Right lobe of liver (tissue), 6 donors: ENCODE measurements at places on chromosomes 7 and 10.
A peak's percentile ranks its signal among the peaks of the same experiment; 100 is the strongest.

- no peak overlapping the region for H3K4me3 ChIP-seq
- H3K27me3 ChIP-seq = no peaks in the 10 kb centered on the region
- no peaks in the 10 kb centered on the region for H3K36me3 ChIP-seq
- no peaks in the 10 kb centered on the region for H3K4me1 ChIP-seq
- no peak for DNase-seq
- H3K27ac ChIP-seq = no peak overlapping the region
Observed at GRCh38 chr7:29285444-29285793, 90.8 kb downstream of the CHN2 start.

DNA sequence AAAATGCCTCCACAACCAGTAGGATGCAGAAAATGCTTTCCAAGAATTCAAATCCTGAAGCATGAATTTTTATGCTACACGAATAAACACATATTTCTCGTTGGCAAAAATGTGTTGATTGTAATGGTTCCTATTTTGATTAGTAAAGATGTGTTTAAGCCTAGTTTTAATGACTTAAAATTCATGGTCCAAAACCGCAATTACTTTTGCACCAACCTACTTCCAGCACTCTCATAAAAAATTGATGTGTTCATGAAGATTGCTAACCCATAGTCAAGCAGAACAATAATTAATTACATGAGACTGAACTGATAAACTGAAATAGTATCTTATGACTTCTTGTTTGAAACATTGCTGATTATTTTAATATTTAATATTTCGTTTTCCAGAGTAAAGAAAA is 828.8 kb downstream of the CCSER2 start:
- H3K4me3 ChIP-seq = no peak overlapping the region
- H3K27me3 ChIP-seq = no peaks in the 10 kb centered on the region
- DNase-seq = no peak

- H3K27ac ChIP-seq = no peak overlapping the region
- H3K27me3 ChIP-seq = no peaks in the 10 kb centered on the region
- H3K36me3 ChIP-seq = no peaks in the 10 kb centered on the region
Observed at GRCh38 chr10:17033529-17034260, 95.9 kb downstream of the CUBN start.

GRCh38 chr7:94274828-94275227 is 119.9 kb upstream of the COL1A2 start:
- H3K27me3 ChIP-seq = no peaks in the 10 kb centered on the region
- no peak overlapping the region for H3K4me3 ChIP-seq
- DNase-seq = no peak
- no peaks in the 10 kb centered on the region for H3K4me1 ChIP-seq
- H3K36me3 ChIP-seq = no peaks in the 10 kb centered on the region
- no peak overlapping the region for H3K27ac ChIP-seq

DNA sequence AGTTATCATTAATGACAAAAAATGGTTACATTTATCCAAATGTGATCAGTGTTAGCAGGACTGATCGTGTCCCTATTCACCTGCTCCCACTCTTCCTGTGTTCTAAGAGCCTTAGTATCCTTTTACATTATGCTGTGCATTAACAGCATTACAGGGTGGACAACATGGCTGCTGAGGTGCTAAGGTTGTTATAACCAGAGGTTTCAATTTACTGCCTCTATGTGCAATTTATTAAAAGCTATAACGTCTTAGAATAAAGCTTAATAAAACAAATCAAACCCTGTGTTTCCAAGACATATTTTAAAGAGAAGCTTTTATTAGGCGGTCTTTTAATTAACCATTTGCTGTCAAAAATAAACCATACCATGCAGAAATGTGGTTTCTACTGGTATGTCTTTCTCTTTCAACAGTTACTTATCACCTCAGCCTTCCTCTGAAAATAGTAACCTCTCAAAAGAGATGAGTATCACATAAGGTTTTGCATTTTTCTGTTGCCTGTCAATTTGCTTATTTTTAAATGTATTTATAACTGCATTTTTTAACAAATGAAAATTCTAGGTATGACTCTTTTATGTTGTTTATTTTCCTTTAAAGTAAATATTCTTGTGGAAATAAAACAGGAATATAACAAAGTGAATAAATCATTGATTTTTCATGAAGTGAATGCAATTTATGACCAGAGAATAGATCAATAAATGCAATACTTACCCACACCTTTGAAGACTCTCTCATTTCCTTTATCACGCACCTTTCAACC is 849.8 kb upstream of the SORCS1 start:
- H3K4me3 ChIP-seq = no peak overlapping the region
- no peaks in the 10 kb centered on the region for H3K4me1 ChIP-seq
- H3K27ac ChIP-seq = no peak overlapping the region

GRCh38 chr7:138499340-138499739 is 39.3 kb downstream of the TRIM24 start:
- no peak for DNase-seq
- H3K36me3 ChIP-seq = no peaks in the 10 kb centered on the region
- peaks cover 5% of the 10 kb centered on the region for H3K4me1 ChIP-seq
- no peaks in the 10 kb centered on the region for H3K27me3 ChIP-seq
- H3K4me3 ChIP-seq = no peak overlapping the region
- H3K27ac ChIP-seq = no peak overlapping the region

DNA sequence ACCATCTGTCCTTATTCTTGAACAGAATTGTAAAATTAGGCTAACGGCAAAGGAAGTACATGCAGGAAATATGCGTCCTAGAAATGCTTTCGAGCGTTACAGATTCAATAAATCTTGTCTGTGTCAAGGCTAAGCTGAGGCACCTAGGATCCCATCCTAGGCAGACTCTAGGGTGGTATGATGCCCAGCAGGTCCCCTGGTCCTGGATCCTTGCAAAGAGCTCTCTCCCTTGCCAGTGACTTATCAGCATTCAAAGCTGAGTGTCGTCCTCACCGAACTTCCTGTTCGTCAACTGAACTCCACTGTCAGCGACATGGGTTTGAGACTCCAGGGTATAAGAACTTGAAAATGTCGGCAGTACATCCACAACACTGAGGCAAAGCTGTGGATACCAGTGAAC is 61.5 kb downstream of the AKR1E2 start:
- no peak overlapping the region for H3K27ac ChIP-seq
- no peak for DNase-seq
- H3K36me3 ChIP-seq = no peaks in the 10 kb centered on the region
- no peak overlapping the region for H3K4me3 ChIP-seq
- H3K27me3 ChIP-seq = no peaks in the 10 kb centered on the region

- H3K4me1 ChIP-seq = no peaks in the 10 kb centered on the region
- H3K27ac ChIP-seq = no peak overlapping the region
- no peak for DNase-seq
- H3K4me3 ChIP-seq = no peak overlapping the region
Observed at GRCh38 chr7:72039460-72039859, 372.7 kb downstream of the CALN1 start.

GRCh38 chr10:82068501-82068900 is 193.5 kb downstream of the NRG3 start:
- H3K4me3 ChIP-seq = no peak overlapping the region
- H3K27ac ChIP-seq = no peak overlapping the region
- H3K36me3 ChIP-seq = no peaks in the 10 kb centered on the region
- no peaks in the 10 kb centered on the region for H3K4me1 ChIP-seq
- DNase-seq = no peak
- H3K27me3 ChIP-seq = no peaks in the 10 kb centered on the region

- no peaks in the 10 kb centered on the region for H3K27me3 ChIP-seq
- no peak for DNase-seq
- no peak overlapping the region for H3K4me3 ChIP-seq
- no peak overlapping the region for H3K27ac ChIP-seq
Observed at GRCh38 chr7:77655836-77656455, 40.3 kb upstream of the RSBN1L start.

DNA sequence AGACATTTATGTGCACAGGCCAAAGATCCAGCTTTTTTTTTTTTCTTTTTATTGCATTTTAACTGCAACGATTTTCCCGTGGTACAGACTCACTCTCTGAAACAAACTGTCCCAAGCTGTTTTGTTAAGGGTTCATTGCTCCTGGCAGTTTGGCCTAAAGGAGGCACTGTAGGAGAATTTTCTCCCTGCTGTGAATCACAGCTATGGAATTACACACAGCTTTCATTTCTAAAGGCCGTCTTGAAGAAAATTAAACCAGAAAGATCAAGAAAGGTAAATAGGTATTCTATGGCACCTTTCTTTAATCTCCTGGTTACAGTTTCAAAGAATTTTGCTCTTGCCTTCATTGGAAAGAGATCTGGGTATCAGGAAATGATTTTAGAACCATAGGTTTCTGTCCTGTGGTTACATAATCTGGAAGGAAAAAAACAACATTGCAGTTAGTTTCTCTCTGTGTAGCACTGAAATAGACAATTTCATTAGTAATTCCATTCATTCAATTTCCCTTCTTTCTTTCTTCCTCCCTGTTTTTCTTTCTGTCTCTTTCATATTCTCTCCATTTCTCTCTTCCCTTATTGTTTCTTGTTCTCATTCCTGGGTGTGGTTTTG is 51.2 kb downstream of the PDK4 start:
- no peaks in the 10 kb centered on the region for H3K4me1 ChIP-seq
- no peak for DNase-seq
- H3K4me3 ChIP-seq = no peak overlapping the region
- no peaks in the 10 kb centered on the region for H3K36me3 ChIP-seq
- H3K27me3 ChIP-seq = no peaks in the 10 kb centered on the region

DNA sequence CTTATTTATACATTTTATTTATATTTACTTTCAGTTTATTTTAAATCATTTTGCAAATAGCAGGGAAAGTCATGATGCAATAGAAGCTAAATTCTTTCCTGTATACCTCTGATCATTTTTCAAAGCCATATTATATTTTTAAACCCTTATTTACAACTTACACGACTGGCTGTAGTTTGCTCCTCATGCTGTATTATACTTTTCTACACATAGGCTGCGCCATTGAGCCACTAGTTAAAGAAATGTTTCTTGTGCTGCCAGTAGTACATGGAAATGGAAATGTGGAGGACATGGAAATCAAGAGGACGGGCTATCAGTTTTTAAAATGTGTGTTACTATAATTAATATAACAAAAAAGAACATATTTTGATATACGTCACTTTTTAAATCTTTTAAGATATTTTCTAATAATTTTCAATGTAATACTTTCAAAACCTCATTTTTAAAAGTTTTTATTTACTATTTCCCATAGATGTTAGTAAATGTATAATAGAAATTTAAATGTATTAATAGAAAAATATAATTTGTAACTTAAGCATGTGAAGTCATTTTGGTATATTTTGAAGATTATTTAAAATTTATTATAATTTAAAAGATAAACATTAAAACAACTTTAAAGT is 118.5 kb downstream of the VTI1A start:
- no peak overlapping the region for H3K27ac ChIP-seq
- no peak for DNase-seq
- H3K27me3 ChIP-seq = no peaks in the 10 kb centered on the region
- no peaks in the 10 kb centered on the region for H3K36me3 ChIP-seq
- H3K4me1 ChIP-seq = peaks cover 6% of the 10 kb centered on the region

- no peak for DNase-seq
- H3K4me3 ChIP-seq = no peak overlapping the region
- H3K4me1 ChIP-seq = no peaks in the 10 kb centered on the region
- H3K36me3 ChIP-seq = no peaks in the 10 kb centered on the region
- no peaks in the 10 kb centered on the region for H3K27me3 ChIP-seq
Observed at GRCh38 chr10:30368065-30368718, 19.1 kb upstream of the MTPAP start.

DNA sequence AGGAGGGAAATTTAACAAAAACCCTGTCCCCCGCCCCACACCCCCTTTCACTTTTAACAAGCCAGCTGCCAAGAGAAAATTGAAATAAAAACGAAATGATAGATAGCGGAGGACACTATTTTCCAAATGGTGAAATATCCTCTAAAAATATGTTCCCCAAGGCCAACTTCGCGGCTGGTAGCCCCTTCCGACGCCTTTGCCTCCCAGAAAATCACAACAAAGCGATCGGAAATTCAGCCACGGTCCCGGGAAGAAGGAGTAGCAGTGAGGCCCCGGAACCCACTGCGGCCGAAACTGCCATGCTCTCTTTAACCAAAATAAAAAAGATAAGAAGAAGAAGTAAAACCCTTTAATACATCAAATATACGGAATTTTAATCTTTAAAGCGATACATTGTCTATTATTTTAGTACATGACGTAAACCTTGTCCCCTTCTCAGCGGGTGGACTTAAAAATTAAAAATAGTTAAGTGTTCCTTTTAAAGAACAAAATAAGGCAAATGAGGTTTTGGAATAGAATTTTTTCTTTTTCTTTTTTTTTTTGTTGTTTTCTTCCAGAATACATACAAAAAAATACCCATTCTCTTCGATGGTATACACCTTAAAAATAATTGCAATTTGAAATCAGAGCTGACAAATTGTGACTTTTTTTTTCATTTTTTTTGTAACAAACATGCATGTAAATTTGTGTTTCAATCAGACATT is 3.9 kb downstream of the ZNF503 start:
- H3K36me3 ChIP-seq = no peaks in the 10 kb centered on the region
- DNase-seq = no peak
- peak overlapping the region; percentile 70 for H3K27ac ChIP-seq
- H3K27me3 ChIP-seq = no peaks in the 10 kb centered on the region

DNA sequence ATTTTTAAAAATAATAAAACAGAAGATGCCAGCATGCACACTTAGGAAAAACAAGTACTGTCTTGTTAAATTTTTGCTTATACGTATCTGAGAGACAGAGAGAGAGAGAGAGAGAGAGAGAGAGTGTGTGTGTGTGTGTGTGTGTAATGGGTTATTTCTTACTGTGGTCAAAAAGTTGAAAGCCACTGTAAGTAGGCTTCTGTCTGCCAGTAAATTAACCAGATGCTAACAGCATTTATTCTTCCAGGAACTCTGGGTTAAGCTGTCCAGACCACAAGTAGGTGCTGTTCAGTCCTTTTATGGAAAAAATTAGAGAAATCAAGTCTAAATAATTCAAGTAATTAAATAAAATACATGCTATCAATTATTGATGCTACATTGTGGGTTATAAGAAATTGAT is 39.7 kb downstream of the RNF32 start:
- no peaks in the 10 kb centered on the region for H3K4me1 ChIP-seq
- H3K4me3 ChIP-seq = no peak overlapping the region
- DNase-seq = no peak
- peaks cover 23% of the 10 kb centered on the region for H3K36me3 ChIP-seq
- H3K27ac ChIP-seq = no peak overlapping the region

- H3K27ac ChIP-seq = no peak overlapping the region
- DNase-seq = no peak
- H3K27me3 ChIP-seq = no peaks in the 10 kb centered on the region
- H3K36me3 ChIP-seq = no peaks in the 10 kb centered on the region
- H3K4me1 ChIP-seq = no peaks in the 10 kb centered on the region
Observed at GRCh38 chr10:98488669-98489430, 42.1 kb upstream of the HPS1 start.

DNA sequence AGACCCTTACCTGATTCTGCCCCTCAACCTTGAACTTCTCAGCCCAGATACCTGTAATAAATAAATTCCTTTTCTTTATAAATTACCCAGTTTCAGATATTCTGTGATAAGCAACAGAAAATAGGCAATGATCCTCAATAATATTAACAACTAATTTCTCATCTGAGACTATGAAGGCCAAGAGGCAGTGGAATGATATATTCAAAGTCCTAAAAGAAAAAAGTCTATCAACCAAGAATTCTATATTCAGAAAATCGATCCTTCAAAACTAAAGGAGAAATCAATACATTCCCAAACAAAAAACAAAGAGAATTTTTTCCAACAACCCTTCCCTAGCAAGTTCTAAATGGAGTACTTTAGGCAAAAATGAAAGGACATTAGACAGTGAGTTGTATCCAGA is 279.6 kb downstream of the PTPRN2 start:
- no peaks in the 10 kb centered on the region for H3K27me3 ChIP-seq
- H3K36me3 ChIP-seq = no peaks in the 10 kb centered on the region
- H3K4me3 ChIP-seq = no peak overlapping the region
- DNase-seq = no peak
- no peaks in the 10 kb centered on the region for H3K4me1 ChIP-seq
- H3K27ac ChIP-seq = no peak overlapping the region

- no peak overlapping the region for H3K4me3 ChIP-seq
- DNase-seq = no peak
- no peak overlapping the region for H3K27ac ChIP-seq
- H3K27me3 ChIP-seq = no peaks in the 10 kb centered on the region
Observed at GRCh38 chr10:112985690-112986543, 35.9 kb downstream of the TCF7L2 start.
